ENCODE measurements at places on chromosomes 7 and 10. TPM values are rescaled to one million over a fixed set of nuclear protein-coding genes. Genes with fewer than 3 reads are reported as not detected.

Gene HTR7
- not detected for total RNA-seq

DNA sequence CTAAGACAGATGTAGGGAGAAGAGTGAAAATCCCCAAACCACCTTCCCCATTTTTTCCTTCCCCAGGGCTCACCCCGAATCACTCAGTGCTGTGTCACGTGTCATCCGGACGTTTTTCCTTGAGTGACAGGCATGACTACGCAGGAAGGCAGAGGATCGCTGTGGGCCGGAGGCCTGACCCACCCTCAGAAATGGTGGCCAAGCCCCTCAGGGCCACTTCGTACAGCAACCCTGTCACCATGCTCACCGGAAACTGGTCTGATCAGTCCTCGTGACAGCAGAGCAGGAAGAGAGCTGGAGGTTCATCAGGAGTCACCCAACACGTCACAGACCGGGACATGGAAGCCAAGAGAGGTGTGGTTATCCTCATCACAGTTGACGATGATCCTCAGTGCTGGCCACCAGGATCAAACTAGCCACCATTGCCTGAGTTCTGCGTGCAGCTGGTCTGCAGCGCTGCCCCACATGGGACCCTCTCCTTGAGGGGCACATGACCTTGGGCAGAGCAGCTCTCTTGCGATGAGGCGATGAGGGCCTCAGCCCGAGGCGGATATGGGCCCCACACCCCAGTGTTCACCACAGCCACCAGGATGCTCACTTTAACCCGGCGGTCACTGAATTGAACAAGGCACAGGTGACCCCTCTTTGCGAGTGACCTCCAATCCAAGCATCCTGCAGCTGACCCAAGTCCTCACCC is 99.3 kb upstream of the INSIG1 start:
- no peak for DNase-seq

Gene ITGA8
- total RNA-seq: 0.05 TPM

GRCh38 chr10:97913193-97913592 is 63.5 kb downstream of the GOLGA7B start:
- no peak for DNase-seq

Gene HYAL4
- total RNA-seq: not detected

Gene TMEM196
- total RNA-seq: 0.17 TPM

Gene ACSM6
- total RNA-seq: 0.10 TPM

DNA sequence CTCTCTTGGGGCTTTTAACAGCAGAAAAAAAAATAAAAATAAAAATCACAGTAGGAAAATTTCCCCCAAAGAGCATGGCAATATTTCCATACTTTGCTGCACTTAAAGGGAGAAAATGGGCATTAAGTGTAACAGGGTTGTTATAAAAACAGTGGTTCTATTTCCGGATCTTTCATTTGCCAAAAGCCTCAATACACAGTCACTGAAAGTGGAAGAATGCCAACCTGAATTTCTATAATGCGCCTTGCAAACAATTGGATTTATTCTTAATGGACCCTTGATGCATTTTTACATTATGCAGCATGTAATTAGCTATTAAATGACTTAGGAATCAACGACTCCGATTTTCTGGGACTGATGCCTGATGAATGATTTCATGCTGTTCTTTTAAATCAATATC is 127.6 kb upstream of the NANOS1 start:
- DNase-seq: no peak
